D341Med (cell line): ENCODE measurements at places on chromosomes 4 and X.
A peak's percentile ranks its signal among the peaks of the same experiment; 100 is the strongest.

DNA sequence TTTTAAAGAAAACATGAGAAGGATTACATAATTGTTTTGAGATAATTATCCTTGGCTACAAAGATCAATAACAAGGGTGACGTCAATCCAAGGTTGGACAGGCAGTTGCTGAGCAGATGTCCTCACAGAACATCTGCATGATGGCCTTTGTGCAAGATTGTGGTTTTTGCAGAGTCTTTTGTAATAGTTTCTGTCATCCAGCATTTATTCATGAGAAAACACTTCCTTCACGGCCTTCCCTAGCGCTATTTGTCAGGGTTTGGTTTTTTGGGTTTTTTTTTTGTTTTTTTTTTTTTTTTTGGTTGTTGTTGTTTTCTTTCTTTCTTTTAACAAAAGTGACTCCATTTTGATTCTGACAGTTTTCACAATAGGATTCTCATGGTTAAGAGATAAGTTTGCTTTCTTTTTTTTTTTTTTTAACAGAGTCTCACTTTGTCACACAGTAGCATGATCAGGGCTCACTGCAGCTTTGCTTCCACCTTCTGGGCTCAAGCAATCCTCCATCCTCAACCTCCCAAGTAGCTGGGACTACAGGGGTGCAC is 31.5 kb upstream of the ELF2 start:
- no peak for DNase-seq

DNA sequence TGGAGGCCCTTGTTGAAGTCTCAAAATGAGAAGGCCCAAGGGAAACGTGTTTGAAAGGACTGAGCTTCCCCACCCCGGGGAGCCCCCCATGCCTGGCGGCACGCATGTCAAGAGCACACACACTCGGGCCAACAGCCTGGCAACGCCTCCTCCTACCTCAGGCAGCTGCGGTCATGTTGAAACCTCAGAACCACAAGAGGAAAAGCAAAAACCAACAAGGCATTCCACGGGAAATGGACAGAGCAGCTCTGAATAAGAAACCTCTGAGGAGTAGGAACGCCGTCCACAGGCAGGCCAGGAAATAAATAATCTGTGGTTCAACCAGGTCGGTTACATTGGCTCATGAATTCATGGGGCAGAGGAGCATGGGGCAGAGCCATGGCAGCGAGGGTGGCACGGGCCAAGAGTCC is 95.7 kb upstream of the AFAP1 start:
- DNase-seq = no peak

DNA sequence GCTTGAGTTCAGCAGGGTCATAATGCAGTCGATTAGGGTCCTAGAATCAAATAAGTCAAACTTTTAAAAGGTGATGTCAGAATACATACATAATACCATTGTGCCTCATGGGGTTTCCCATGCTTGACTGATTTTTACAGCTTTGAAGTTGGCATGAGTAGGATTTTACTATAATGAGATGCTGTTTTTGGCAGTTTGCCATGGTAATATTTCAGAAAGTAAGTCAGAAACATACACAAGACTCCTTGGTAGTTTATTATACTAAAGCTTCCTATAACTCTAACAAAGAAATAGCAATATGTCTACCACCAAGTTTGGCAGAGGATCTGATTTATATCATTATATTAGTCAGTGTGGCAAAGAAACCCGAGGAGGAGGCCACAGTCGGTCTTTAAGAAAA is 45.2 kb downstream of the PHKA2 start:
- no peak for DNase-seq

- DNase-seq = no peak
Measured at GRCh38 chr4:104909376-104909775, 237.3 kb upstream of the TET2 start.

- DNase-seq = no peak
Measured at GRCh38 chr4:137627739-137628460, 95.6 kb upstream of the PCDH18 start.

- peak; percentile 32 for DNase-seq
Measured at GRCh38 chrX:86121916-86122315, 26.3 kb upstream of the DACH2 start.

DNA sequence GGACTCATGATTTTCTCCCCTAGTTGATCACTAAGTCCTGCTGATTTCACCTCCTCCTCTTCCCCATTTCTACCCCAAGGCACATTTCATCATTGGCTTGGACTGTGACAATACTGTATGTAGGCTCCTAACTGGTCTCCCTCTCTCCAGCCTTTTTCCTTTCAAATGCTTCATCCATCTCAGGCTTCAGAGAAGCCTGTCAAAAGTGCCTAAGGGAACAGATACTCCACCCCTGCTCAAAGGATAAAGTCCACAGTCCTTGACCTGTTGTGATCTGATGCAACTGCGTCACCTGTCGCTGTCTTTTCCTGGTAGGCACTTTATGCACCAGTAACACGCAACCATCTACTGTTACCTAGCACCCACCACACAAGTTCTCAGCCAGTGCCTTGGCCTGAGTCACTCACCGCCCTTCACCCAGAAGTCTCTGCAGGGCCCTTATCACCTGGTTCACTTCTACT is 12.8 kb downstream of the SCARB2 start:
- no peak for DNase-seq
